ENCODE measurements at places on chromosomes 1 and 21. TPM values are rescaled to one million over a fixed set of nuclear protein-coding genes. Genes with fewer than 3 reads are reported as not detected.

The CNR2 gene
- not detected for total RNA-seq

The CCDC181 gene
- total RNA-seq = 0.14 TPM

The DNASE2B gene
- total RNA-seq = not detected

The FCAMR gene
- total RNA-seq = 0.64 TPM

The OSCP1 gene
- total RNA-seq = 3.7 TPM

The LEMD1 gene
- not detected for total RNA-seq

- no peaks in the 10 kb centered on the region for H3K27me3 ChIP-seq
- DNase-seq = no peak
- H3K27ac ChIP-seq = no peak overlapping the region
- H3K4me3 ChIP-seq = no peak overlapping the region
- H3K36me3 ChIP-seq = no peaks in the 10 kb centered on the region
Measured at GRCh38 chr1:42999308-42999707, 40.6 kb upstream of the SLC2A1 start.

DNA sequence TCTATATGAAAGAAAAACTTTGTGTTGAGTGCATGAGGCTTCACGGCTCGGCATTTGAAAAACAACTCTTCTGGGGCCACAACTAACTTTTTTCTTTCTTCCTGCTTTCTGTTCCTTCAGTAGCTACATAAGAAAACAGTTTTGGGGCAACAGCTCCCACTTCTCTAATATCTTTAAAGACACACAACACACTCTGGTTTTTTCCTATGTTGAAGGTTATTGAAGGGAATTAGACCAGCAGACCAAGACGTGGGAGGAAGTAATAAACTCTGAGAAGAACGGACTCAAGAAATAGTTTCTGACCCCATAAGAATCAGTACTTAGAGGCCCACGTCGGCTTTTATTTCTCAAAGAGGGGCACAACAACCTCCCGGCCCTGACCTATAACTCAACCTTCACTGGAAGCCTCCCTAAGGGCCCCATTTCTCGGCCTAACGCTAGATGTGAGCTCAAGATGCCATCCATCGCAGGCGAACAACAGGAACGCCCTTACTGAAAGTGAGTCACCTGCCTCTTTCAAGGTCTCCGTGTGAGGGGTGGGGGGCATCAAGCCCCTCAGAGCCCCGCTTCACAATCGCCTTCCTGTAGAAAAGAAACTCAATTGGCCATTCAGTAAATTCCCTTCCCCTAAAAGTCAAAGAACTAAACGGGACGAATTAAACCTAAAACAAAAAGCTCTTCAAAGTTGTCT lies 844 bp downstream of the ZMYM6 start:
- no peaks in the 10 kb centered on the region for H3K27me3 ChIP-seq
- H3K36me3 ChIP-seq = no peaks in the 10 kb centered on the region
- peaks cover 20% of the 10 kb centered on the region for H3K4me1 ChIP-seq
- DNase-seq = peak; percentile 25

GRCh38 chr1:95537176-95537575 lies 303.2 kb downstream of the RWDD3 start:
- no peaks in the 10 kb centered on the region for H3K36me3 ChIP-seq
- DNase-seq = no peak
- H3K4me3 ChIP-seq = no peak overlapping the region
- no peaks in the 10 kb centered on the region for H3K27me3 ChIP-seq

- H3K27ac ChIP-seq = peak overlapping the region; percentile 69
- H3K36me3 ChIP-seq = no peaks in the 10 kb centered on the region
- no peaks in the 10 kb centered on the region for H3K27me3 ChIP-seq
- no peak overlapping the region for H3K4me3 ChIP-seq
- DNase-seq = no peak
Measured at GRCh38 chr1:93672477-93673162, 9.0 kb downstream of the BCAR3 start.

DNA sequence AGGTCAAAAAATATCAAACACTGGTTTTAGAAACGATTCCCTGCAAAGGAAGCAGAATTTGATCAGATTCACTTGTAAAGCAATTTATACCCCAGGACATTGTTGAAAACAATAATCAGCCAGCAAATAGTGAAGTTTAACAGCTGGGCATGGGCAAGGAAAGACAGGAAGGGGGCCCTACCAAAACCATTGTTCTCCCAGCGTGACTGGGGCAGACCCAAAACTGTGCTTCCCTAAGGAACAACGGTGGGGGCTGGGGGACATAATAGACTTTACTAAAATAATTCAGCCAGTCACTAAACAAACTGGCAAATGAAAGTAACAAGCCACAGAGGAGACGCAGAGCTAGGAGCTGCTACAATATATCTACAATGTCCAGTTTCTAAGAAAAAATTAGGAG lies 100.2 kb downstream of the AHCTF1 start:
- H3K27ac ChIP-seq = no peak overlapping the region
- DNase-seq = no peak
- H3K36me3 ChIP-seq = no peaks in the 10 kb centered on the region

DNA sequence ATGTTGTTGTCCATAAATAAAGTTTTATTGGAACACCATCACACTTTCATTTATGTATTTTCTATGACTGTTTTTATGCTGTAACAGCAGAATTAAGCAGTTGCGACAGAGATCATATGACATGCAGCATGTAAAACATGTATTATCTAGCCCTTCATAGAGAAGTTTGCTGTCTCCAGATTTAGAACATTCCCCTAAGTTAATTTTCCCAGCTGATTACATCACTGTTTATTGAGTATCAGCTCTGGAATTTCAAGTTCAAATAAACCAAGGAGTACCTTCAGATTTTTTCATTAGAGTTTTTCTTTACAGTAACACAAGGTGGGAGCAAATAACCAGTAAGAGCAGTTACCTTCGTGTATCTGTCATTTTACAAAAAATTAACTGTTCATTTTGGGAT lies 792.8 kb downstream of the USP25 start:
- H3K36me3 ChIP-seq = no peaks in the 10 kb centered on the region
- no peak overlapping the region for H3K4me3 ChIP-seq
- H3K27ac ChIP-seq = no peak overlapping the region
- no peak for DNase-seq
- H3K4me1 ChIP-seq = no peaks in the 10 kb centered on the region
- H3K27me3 ChIP-seq = no peaks in the 10 kb centered on the region

Measured in transverse colon (tissue), 4 donors.